ENCODE measurements at places on chromosomes 3 and 15. TPM values are rescaled to one million over a fixed set of nuclear protein-coding genes. Genes with fewer than 3 reads are reported as not detected.

NKTR gene
- total RNA-seq: 29.2 TPM

- no peak for DNase-seq
Observed at GRCh38 chr3:100425316-100425715, 24.0 kb downstream of the LNP1 start.

PLCH1 gene
- total RNA-seq: 0.08 TPM

SAMMSON gene
- total RNA-seq: not detected

DNA sequence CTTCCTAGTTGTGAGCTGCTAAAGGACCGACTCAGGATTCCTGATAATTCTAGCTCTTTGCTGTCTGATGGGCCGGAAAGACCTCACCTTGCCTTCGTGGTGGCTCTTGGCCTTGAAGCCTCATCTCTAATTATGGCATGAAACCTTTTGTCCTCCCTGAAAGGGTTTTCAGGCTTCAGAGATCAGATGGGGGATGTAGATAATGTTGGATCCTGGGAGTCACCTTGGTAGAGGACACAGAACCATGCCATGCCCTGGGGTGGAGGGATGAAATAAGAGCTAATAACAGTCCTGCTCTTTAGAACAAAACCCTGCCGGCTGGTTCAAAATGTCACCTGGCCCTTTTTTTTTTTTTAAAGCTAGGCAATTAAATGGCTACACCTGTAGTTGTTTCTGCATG is 50.8 kb upstream of the SYN2 start:
- DNase-seq: no peak

All from left lobe of liver (tissue), 2 donors.